ENCODE measurements at places on chromosomes 1 and 21.

DNA sequence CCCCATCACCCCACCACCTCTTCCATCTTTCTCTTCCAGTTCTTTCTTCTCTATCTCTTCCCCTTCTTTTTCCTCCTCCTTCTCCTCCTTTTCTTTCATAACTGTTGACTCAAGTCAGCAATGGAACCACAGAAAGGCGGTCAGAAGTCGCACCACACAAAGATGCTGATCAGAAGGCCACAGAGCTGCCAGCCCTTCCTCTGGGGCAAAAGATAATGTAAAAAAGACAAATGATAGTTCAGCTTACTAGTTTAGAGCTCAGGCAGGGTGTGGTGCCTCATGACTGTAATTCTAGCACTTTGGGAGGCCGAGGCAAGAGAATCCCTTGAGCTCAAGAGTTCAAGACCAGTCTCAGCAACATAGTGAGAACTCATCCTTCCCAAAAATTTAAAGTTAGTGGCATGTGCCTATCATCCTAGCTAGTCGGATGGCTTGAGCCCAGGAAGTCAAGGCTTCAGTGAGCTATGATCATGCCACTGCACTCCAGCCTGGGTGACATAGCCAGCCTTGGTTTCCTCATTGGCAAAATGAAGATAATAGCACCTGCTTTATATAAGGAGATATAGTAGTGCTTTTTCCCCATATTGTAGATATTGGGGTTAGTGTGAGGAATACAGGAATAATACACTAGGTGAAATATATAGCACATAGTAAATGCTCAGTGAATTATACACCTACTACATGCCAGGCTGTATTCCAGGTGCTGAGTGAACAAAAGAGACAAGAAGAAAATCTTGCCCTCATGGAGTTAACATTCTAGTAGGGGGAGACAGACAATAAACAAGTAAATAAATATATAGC is 12.5 kb upstream of the IGSF3 start:
- DNase-seq: no peak

- DNase-seq: no peak
These were observed 8.8 kb downstream of the RAB7B start for GRCh38 chr1:205994346-205994745.

GRCh38 chr1:66532798-66533783 is 862 bp upstream of the SGIP1 start:
- no peak for DNase-seq

DNA sequence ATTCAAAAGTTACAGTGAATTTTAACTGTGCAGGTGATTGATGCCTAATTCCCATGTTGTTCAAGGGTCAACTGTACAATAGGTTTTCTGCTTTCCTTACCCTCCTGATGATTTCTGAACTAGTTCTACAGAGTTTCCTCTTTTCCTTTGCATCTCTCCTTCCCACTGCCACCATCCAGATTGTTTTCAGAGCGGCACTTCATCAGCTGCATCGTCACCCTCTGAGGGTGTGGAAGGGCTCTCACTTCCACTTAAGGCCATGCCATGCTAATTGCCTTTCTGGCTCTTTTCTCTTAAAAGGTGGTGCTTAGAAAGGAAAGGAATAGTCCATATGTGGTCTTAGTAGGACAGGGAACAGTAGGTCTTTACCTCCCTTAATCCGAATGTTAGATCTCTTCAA is 39.1 kb downstream of the DISC1 start:
- no peak for DNase-seq

- DNase-seq: no peak
These were observed 334.1 kb upstream of the VAMP3 start for GRCh38 chr1:7437036-7437435.

GRCh38 chr21:43290421-43291346 is 121.9 kb downstream of the CRYAA start:
- no peak for DNase-seq

GRCh38 chr1:221708987-221709386 is 32.9 kb downstream of the DUSP10 start:
- DNase-seq: peak; percentile 44

- no peak for DNase-seq
These were observed 122.6 kb downstream of the KCNJ6 start for GRCh38 chr21:37793660-37794059.

GRCh38 chr21:33760641-33761440 is 118.5 kb downstream of the ITSN1 start:
- no peak for DNase-seq

- peak; percentile 49 for DNase-seq
These were observed 14.0 kb upstream of the DISC1 start for GRCh38 chr1:231612393-231613089.

DNA sequence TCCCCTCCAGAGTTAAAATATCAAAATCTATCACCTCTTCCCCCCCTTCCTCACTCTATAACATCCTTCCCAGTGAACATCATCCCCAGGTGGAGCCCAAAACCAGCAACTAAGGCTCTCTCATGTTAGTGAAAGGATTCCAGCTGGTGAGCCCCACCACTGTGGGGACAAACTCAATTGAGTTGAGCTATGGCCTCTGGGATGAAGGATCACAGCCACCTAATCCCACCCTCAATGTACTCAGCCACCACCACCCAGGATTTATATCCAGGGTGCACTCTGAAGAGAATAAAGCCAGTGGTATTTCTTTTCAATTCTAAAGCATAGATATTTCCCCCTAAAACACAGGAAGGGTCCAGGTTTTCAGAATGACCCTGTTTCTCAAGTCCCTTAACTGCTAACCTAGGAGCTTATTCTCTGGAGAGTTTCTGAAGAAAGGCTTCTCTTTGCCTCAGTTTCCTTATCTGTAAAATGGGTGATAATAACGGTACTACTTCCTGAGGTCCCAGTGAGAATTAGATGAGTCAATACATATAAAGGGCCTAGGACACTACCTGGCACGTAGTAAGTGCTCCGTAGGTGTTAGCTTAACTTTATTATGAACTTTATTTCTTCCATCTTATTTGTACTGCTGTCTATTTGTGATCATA is 15.6 kb upstream of the BOLA1 start:
- DNase-seq: no peak

DNA sequence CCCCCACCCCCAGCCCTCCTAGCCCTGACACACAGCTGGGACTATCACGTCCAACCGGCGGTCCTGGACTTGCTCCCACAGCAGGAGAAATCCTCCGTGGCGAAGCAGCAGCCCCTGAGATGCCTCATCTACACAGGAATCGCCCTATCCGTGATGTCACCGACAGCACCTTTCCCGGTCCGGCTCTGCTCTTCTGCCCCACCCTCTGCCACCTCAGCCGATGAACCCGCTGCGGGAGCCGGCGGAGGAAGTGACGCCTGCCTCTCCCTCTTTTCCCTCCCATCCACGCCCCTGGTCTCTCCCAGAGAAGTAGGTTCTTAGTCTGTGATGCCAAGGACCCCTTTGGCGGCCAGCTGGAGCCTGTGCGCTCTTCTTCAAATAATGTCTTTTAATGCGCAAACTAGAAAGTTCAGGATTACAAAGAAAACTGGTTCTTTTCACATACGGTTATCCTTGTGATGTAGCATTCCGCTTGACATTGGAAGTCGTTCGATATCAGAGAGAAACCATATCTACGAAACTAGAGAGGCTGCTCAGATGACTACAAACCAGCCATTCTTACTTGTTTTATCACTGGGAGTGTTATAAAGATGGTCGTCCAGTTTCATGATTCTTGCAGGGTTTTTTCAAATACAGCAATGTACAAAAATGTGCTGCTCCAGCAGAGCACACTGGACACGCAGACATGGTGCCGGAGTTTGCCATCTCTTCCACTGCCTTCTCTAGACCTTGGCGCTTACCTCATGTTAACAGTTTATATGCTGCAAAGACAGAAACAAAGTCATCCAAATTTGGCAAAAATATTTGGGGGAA is 120.3 kb downstream of the PPIAL4G start:
- DNase-seq: peak; percentile 39

DNA sequence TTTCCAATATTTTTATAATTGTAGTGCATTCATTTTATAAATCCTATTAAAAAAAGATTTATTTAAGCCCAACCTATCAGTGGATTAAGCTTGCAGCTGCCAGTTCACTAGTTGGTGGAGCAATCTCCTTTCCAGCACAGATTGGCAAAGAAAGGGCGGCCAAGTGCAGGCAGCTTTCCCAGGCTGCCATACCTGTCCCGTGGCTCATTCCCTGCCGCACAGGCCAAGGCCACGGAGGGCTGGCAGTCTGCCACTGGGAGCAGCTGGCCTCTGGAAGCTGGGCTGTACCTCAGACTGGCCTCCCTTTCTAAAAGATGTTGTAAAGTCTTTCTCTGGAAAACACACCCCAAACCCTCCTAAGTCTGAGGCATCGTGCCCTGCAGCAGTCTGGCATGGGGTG is 74.2 kb downstream of the SIM2 start:
- DNase-seq: no peak

DNA sequence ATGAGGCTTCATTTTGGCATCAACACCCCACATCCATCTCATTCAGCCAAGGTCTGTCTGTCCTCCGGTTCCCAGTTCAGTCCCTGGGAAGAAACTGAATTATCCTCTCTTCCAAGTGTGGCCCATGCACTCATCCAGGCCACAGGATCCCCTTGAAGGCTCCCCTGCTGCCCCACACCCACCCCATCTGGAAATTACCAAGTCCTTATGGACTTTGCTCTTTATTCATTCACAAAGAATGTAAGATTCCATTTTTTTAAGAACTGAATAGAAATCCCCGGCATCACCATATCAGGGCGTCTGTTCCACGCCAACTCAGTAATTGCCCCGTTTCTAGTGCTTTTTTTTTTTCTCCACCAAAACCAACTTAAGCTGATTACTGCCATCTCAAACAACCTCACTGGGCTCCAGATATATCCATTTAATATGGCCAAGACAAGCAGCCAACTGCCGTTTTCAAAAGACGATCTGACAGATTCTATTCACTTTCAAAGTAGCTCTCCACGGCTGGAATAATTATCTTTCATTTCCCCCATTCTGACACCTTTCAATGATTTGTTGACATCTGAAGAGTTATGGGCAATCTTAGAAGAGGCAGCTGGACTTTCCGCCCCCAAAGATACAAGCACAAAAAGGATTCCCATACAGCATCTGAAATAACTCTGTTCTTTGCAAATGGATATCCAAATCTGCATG is 55.9 kb downstream of the OLIG1 start:
- DNase-seq: no peak

DNA sequence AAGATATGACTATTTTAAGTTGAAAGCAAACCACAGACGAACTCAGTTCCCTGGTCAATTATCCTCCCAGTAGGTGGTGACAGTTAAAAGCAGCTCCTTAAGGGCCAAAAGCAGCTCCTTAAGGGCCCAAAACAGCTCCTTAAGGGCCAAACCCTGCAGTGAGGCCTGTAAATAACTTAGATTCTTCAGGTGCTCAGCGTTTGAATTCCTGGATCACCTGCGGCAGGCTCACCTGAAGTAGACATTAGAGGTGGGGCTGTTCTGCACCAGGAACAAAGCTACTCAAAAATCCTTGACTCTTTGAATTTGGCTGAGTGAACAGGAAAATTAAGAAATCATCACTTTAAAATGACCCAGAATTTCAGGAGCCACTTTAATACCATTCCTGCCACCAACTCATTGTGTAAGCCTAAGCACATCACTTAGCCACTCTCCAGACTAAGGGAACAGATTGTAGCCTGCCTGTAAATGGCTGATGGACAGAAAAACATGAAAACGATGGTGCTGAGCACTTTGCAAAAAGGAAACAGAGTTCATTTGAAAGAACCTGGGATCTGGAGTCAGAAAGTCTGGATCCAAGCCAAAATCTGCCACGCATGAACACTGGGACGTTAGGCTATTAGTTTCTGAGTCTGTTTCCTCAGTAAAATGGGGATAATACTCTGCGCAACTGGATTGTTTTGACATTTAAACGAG is 126.9 kb downstream of the LRIG2 start:
- no peak for DNase-seq

- no peak for DNase-seq
These were observed 155.1 kb downstream of the IGSF21 start for GRCh38 chr1:18262726-18263125.

DNA sequence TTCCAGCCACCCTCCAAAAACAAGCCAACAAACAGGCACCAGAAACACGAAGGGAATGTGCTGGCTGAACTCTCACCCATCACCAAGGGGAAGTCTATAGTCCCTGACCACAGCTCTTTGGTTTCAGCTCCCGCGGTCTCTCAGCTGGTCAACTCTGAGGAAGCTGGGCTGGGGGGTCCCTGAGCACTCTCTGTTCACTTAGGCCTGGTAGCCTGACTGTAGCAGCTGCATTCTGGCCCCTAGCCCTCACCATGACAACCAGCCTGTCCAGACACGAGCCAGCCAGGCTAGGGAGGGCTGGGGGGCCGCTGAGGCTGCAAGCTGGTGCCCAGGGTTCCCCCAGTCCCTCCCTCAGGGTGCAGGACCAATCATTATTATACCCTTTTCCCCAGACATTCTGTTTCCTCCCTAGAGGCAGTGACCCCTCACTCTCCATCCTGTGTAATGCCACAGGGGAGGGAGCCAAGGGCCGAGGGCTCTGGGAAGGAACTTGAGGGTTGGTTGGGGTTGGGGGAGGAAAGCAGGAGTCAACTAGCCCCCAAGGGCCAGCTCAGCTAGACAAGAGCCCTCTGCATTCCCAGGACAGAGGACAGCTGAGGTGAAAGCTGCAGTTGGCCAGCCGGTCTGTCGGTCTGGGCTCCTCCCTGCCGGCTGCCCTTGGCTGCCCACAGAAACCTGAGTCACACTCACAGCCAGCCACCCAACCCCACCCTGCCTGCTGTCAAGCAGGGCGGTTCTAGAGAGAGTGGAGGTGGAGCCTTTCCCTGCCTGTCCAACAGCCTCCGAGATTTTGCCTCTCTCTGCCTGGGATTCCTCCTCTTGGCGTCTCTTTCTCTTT is 1.2 kb upstream of the TRAPPC3 start:
- peak; percentile 78 for DNase-seq

Measured in activated naive CD4-positive, alpha-beta T cell treated with Interleukin-2 at 50 U/mL for 16 hours (primary cell).